ENCODE measurements at places on chromosomes 12 and 14. TPM values are rescaled to one million over a fixed set of nuclear protein-coding genes. Genes with fewer than 3 reads are reported as not detected.

SMIM41 gene
- 8.1 TPM for total RNA-seq

MUCL1 gene
- not detected for total RNA-seq

VRK1 gene
- total RNA-seq = 30.9 TPM

GRCh38 chr12:69501154-69501895, 31.1 kb downstream of the FRS2 start:
- H3K27me3 ChIP-seq = no peaks in the 10 kb centered on the region
- H3K36me3 ChIP-seq = no peaks in the 10 kb centered on the region
- DNase-seq = no peak
- peaks cover 12% of the 10 kb centered on the region for H3K4me1 ChIP-seq

DNA sequence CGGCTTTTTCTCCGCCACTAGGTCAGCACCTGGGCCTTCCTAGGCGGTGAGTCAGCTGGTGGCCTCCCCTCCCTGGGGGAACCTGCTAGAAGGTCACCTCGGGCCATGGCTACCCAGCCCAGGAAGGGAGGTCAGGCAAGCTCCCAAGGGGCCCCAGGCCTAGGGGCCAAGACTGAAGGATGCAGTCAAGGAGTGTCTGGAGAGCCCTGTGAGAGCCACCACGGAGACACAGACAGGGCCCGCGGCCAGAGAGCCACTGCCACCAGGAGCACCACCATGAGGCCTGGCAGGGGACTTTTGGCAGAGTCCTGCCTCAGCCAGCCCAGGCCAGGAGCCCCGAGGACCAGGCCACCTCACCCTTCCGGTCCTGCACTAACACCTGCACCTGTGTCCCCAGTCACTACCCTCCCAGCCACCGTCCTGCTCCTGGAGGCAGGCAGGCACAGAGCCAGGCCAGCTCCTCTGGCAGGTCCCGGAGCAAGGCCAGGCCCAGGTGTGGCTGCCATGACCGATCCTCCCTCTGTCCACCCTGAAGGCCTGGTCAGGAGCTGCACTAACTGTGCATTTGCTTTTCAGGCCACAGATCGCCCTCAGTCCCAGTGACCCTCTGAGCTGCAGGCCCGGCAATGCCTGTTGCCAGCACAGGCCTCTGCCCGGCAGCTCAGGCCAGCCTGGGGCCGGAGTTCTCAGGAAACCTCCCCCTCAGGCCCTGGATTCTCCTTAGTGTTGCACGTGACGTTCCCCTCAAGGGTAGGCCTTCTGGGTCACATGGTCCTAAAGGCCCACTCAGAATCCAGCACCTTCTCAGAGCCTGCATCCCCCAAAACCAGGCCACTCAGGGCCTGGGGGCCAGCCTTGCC, 6.9 kb downstream of the PHETA1 start:
- H3K4me3 ChIP-seq = no peak overlapping the region
- peaks cover 37% of the 10 kb centered on the region for H3K4me1 ChIP-seq
- H3K27me3 ChIP-seq = no peaks in the 10 kb centered on the region

DNA sequence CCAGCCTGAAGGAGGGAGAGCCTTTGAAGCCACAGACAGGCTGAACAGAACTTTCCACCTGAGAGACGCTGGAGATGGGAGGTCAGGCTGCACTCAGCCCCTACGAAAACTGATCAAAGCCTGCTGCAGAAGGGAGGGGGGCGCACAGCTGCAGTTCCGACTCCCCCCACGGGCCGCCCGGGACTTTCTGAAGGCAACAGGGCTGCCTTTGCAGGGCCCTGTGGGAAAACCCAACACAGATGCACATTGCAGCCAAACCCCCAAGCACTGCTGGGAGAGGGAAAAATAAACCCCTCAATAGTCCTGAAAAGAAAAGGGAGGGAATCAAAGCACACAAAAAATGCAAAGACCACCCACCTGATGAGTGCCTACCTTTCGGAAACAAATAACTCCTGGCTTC, 290.6 kb downstream of the ZFP36L1 start:
- peak overlapping the region; percentile 13 for H3K27ac ChIP-seq
- no peaks in the 10 kb centered on the region for H3K36me3 ChIP-seq
- no peak overlapping the region for H3K4me3 ChIP-seq
- H3K4me1 ChIP-seq = peaks cover 17% of the 10 kb centered on the region

DNA sequence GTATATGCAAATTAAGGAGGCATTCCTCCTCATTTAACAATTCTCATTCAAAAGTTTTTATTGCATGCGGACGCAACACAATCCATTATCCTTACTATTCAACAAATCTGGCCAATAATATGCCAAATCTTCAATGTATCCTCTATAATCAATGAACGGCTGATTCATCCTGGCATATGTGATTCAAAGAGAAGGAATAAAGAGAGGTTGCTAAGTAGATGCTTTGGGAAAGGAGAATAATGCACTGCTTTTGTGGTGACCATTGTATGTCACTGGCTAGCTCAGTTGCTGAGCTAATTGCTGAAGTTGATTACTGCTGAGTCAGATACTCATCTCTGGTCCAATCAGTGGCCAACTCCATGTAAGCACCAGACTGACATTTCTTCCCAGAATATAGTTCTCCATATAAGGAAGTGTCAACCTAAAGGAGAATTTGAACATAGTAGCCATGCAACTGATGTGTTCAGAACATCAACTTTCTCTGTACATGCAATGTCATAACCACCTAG, 148.0 kb downstream of the PDZRN4 start:
- H3K27ac ChIP-seq = no peak overlapping the region
- no peak overlapping the region for H3K4me3 ChIP-seq
- H3K27me3 ChIP-seq = no peaks in the 10 kb centered on the region
- H3K36me3 ChIP-seq = no peaks in the 10 kb centered on the region
- H3K4me1 ChIP-seq = no peaks in the 10 kb centered on the region
- no peak for DNase-seq

DNA sequence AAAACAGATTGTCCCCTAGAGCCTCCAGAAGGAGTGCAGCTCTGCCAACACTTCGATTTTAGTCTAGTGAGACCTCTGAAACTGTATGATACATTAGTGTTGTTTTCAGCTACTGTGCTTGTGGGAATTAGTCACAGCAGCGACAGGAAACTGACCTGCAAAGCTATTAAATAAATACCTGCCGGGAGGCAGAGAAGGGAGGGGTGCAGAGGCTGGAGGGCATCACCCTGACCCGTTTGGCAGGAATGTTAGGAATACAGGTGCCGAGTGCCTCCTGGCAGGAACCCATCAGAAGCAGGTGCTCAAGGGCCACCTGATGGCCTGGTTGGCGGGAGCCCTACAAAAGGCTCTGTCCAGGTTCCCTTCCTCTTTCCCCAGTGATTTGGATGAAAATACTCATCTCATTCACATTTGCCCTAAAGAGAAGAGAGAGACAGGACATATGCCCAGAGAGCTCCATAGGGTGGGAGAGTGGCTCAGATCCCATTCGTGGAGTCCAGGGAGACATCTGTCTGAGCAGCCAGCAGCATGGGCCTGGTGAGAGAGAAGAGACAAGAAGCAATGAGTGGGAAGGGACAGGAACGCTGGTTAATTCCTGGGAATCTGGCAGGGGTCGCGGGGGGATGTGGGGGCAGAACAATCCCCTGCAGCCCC, 44.6 kb downstream of the C14orf132 start:
- H3K36me3 ChIP-seq = no peaks in the 10 kb centered on the region
- H3K4me3 ChIP-seq = no peak overlapping the region
- no peak overlapping the region for H3K27ac ChIP-seq
- no peaks in the 10 kb centered on the region for H3K27me3 ChIP-seq
- DNase-seq = peak; percentile 17
- no peaks in the 10 kb centered on the region for H3K4me1 ChIP-seq

GLIPR1 gene
- 66.4 TPM for total RNA-seq

- no peaks in the 10 kb centered on the region for H3K27me3 ChIP-seq
- no peak overlapping the region for H3K27ac ChIP-seq
- no peak for DNase-seq
- no peak overlapping the region for H3K4me3 ChIP-seq
These were observed 17.7 kb upstream of the ADCK1 start for GRCh38 chr14:77782202-77782601.

DNA sequence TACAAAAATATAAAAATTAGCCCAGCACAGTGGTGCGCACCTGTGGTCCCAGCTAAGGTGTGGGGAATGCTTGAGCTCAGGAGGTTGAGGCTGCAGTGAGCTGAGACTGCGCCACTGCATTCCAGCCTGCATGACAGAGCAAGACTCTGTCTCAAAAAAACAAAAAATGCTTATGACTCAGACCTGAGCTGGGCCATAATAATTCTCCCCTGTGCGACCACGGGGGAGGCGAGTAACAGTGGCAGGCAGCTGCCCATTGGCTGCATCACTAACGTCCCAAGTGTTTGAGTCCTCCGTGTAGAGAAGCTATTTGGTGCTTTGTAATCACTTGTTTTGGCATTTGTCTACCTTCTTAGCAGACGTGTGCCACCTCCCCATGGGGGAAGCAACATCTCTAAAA, 24.9 kb downstream of the PSMC1 start:
- H3K4me1 ChIP-seq = no peaks in the 10 kb centered on the region
- no peak for DNase-seq
- H3K4me3 ChIP-seq = no peak overlapping the region

- DNase-seq = peak; percentile 56
- no peak overlapping the region for H3K4me3 ChIP-seq
- no peak overlapping the region for H3K27ac ChIP-seq
These were observed 112.7 kb downstream of the DICER1 start for GRCh38 chr14:95044463-95045105.

GRCh38 chr12:58633479-58633878, 286.8 kb downstream of the LRIG3 start:
- no peak overlapping the region for H3K27ac ChIP-seq
- no peaks in the 10 kb centered on the region for H3K27me3 ChIP-seq
- no peaks in the 10 kb centered on the region for H3K4me1 ChIP-seq
- H3K4me3 ChIP-seq = no peak overlapping the region
- H3K36me3 ChIP-seq = no peaks in the 10 kb centered on the region

DNA sequence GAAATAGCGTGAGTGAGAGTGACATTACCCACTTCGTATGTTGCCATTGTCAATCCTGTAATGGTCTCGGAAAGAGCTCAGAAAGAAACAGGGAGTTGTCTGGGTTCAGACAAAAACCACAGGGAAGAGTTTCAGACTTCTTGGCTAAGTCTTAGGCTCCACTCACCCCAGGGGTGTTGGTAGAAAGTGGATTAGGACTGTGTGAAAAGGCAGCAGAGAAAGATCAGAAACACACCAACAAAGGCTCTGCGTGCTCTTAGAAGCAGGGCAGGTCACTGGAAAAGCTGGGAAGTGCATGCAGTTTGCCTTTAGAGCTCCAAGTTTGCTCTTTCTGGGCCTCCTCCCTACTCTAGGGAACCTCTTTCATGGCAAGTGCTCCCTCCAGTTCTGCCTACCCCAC, 106.1 kb upstream of the PLXNC1 start:
- no peak overlapping the region for H3K27ac ChIP-seq
- no peaks in the 10 kb centered on the region for H3K4me1 ChIP-seq
- no peak overlapping the region for H3K4me3 ChIP-seq
- DNase-seq = no peak
- no peaks in the 10 kb centered on the region for H3K27me3 ChIP-seq

GRCh38 chr14:69005432-69006148, 26.5 kb upstream of the ACTN1 start:
- H3K4me3 ChIP-seq = no peak overlapping the region
- DNase-seq = no peak
- H3K36me3 ChIP-seq = no peaks in the 10 kb centered on the region

- DNase-seq = no peak
- peaks cover 71% of the 10 kb centered on the region for H3K36me3 ChIP-seq
- H3K4me3 ChIP-seq = no peak overlapping the region
- peaks cover 35% of the 10 kb centered on the region for H3K4me1 ChIP-seq
- H3K27me3 ChIP-seq = no peaks in the 10 kb centered on the region
These were observed 9.8 kb downstream of the APPL2 start for GRCh38 chr12:105226219-105226618.

TTC7B gene
- 54.1 TPM for total RNA-seq

DNA sequence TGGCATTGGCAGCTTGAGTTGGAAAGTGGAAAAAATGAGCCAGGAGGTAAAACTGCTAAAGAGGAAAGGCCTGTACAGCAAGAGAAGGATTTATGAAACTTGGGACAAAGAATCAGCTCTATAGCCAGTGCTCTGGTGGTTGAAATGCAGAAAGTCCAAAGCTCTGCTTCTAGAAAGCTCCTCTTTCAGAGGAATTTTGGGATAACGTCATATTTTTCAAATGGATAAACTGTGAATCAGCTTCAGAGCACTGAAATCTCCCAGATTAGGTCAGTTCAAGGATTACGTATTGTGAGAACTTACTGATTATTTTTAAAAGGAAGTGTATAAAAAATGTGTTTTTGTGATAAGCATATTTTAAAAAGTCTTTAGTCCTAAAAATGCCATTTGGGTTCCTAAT, 203.1 kb upstream of the CNOT2 start:
- H3K4me1 ChIP-seq = no peaks in the 10 kb centered on the region
- H3K4me3 ChIP-seq = no peak overlapping the region
- no peaks in the 10 kb centered on the region for H3K27me3 ChIP-seq
- no peak overlapping the region for H3K27ac ChIP-seq
- no peaks in the 10 kb centered on the region for H3K36me3 ChIP-seq
- DNase-seq = no peak

RD3L gene
- total RNA-seq = not detected

- DNase-seq = no peak
- no peak overlapping the region for H3K4me3 ChIP-seq
- H3K36me3 ChIP-seq = peaks cover 91% of the 10 kb centered on the region
- peaks cover 77% of the 10 kb centered on the region for H3K4me1 ChIP-seq
- no peaks in the 10 kb centered on the region for H3K27me3 ChIP-seq
These were observed 35.5 kb downstream of the TCTN1 start for GRCh38 chr12:110649341-110649847.

GRCh38 chr14:53807542-53807941, 149.1 kb downstream of the BMP4 start:
- H3K27ac ChIP-seq = no peak overlapping the region
- no peaks in the 10 kb centered on the region for H3K4me1 ChIP-seq
- DNase-seq = no peak
- H3K27me3 ChIP-seq = no peaks in the 10 kb centered on the region
- no peaks in the 10 kb centered on the region for H3K36me3 ChIP-seq

DNA sequence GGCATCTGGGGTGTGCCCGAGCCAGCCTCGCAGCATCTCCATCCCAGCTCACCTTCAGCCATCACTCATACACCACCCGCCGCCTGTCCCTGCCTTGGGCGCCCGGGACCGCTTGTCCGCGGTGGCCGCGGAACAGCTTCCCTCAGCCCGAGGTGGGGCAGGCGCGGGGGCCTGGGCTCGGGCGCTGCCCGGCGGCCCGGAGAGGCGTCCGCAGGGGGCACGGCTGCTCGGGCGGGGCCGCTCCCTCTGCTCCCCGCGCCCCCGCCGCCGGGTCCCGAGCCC, 430 bp downstream of the SLC41A2 start:
- H3K4me3 ChIP-seq = peak overlapping the region; percentile 81
- peaks cover 10% of the 10 kb centered on the region for H3K4me1 ChIP-seq
- H3K27me3 ChIP-seq = no peaks in the 10 kb centered on the region
- no peaks in the 10 kb centered on the region for H3K36me3 ChIP-seq
- H3K27ac ChIP-seq = no peak overlapping the region
- DNase-seq = no peak

RPL6 gene
- total RNA-seq = 1,016 TPM

DNA sequence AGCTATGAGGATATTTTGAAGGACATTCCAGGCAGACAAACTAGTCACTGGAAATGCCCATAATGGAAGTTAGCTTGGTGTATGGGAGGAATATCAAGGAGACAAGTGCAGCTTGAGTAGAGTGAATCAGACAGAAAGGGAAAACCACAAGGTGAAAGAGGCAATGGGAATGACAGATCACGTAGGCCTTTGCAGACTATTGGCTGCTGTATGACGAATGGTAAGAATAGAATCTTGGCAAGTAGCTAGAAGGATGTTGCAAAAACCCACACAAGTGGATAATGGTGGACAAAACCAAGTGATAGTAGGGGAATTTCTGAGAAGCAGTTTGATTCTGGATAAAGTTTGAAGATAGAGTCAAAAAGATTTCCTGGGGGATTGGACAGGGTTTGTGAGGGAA, 196.9 kb upstream of the NOVA1 start:
- no peak overlapping the region for H3K4me3 ChIP-seq
- no peaks in the 10 kb centered on the region for H3K36me3 ChIP-seq
- H3K27me3 ChIP-seq = no peaks in the 10 kb centered on the region
- no peak overlapping the region for H3K27ac ChIP-seq
- H3K4me1 ChIP-seq = no peaks in the 10 kb centered on the region
- no peak for DNase-seq
